Stimulated activated effector memory CD8-positive, alpha-beta T cell treated with anti-CD3 and anti-CD28 coated beads, Interleukin-12 subunit alpha, Interleukin-12 subunit beta, amount 100 ng/mL, for 72 hours (primary cell): ENCODE measurements at places on chromosomes 11 and 22.

DNA sequence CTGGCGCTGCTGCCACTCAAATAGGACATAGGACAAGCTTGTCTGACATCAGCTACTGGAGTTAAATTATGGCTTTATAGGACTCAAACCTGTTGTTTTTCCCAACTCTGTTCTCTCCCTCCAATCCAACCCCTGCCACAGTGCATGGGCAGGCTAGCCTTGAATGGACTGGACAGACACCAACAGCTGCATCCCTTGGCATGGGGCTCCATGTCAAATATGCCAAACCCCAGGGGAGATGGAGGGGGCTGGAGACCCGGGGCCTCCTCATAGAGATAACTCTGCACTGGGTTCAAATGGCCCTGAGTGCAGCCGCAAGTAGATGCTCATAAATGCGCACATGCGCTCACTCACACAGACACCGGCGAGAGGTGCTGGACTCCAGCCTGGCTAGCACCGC lies 28.9 kb downstream of the CD5 start:
- DNase-seq, result no peak

- DNase-seq, result no peak
Measured at GRCh38 chr11:84103096-84103495, 816.9 kb upstream of the CCDC90B start.

DNA sequence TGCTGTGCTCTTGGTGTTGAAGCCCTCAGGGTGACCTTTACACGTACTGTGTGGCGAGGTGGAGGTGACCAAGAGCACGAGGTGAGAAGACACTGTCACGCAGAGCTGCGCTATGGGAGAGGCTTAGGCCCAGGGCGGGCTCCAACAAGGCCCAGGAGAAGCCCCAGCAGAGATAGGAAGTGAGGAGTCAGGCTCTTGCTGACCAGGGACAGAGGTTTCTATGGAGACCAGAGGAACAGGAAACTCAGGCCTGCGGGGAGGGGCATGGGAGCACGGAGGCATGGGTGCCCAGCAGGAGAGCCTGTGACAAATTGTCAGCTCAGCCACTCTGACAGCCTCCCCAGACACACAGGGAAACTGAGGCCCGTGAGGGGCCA lies 15.8 kb downstream of the DGKZ start:
- DNase-seq, result no peak

GRCh38 chr11:67317888-67318555 lies 14.7 kb downstream of the SSH3 start:
- no peak for DNase-seq

- DNase-seq, result no peak
Measured at GRCh38 chr11:115869780-115870431, 365.7 kb upstream of the CADM1 start.
